ENCODE measurements at places on chromosomes 5 and 9.
A peak's percentile ranks its signal among the peaks of the same experiment; 100 is the strongest.

- no peak for DNase-seq
Measured at GRCh38 chr5:1021136-1021968, 12.8 kb downstream of the NKD2 start.

- no peak for DNase-seq
Measured at GRCh38 chr9:26058111-26058895, 380.1 kb upstream of the TUSC1 start.

DNA sequence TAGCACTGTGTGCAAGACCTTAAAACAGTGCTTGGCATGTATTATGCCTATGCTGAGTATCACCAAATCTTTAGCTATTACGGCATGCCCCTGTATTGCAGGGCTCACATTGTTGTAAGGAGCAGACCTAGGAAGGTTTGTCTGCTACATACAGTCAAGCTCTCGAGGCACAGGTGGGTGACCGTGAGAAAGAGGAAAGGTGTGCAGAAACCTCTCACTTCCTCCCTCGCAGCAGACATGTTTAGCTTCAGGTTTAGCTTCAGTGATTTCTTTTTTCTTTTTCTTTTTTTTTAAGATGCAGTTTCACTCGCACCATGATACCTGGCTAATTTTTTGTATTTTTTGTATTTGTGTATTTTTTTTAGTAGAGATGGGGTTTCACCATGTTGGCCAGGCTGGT is 275.8 kb upstream of the RIOK2 start:
- DNase-seq = no peak

DNA sequence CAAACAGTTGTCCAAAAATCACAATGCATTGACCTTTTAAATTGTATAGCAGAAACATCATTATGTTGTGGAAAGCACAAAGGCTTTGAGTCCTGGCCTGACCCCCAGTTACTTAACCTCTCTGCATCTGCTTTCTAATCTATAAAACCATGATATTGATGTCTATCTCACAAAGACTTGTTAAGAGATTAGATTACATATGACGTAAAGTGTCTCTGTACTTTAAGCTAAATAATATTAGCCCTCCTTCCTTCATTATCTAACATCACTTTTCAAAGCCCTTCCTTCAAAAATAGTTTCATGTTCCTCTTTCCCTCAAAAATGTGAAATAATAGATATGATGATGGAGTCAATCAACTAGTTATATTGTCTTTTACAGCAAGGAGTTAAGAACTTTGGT is 3.4 kb downstream of the ADAMTS6 start:
- DNase-seq = no peak

GRCh38 chr5:180018347-180019060 is 53.1 kb downstream of the RNF130 start:
- no peak for DNase-seq

DNA sequence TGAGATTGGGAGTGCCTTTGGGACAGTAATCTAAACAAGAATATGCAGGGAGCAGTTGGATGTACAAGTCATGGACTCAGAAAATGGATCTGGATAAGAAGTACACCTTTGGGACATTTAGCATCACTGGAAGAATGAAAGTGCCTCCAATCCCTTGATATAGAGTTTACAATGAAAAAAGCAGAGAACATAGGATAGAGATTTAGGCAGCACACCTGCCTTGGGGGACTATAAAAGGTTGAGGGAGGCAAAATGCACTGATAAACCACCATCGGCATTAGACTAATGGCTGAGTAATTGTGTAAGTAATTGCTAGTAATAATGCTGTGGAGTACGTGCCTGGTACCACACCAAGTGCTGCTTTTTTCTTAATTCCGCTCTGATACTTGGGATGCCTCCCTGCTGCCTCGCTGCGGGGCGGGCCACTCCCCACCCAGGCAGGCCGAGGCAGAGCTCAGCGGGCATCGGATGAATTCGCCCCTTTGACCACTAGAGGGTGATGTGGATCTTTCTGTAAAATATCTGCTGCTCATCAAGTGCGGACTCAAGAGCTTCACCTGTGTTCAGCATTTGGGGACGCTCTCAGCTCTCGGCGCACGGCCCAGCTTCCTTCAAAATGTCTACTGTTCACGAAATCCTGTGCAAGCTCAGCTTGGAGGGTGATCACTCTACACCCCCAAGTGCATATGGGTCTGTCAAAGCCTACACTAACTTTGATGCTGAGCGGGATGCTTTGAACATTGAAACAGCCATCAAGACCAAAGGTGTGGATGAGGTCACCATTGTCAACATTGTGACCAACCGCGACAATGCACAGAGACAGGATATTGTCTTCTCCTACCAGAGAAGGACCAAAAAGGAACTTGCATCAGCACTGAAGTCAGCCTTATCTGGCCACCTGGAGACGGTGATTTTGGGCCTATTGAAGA is 99.9 kb downstream of the ANKRD18B start:
- DNase-seq = peak; percentile 22

DNA sequence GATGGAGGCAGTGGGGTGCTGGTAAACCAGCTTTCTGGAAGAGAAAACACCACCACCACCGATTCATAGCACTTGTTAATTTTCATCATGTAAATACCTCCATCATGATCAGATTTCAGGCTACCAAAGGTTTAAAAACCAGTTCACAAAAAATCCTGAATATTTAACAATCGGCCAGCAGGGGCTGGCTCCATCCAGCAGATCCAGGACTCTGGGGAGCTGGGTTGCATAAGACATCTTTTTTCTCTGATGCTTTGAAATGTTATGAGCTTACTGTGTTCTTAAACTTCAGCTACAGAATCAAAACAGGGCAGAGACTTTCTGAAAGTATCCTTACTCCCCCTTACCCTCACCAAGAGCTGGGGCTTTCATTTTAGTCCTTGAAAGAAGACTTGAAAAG is 14.6 kb upstream of the RNF183 start:
- DNase-seq = no peak

GRCh38 chr5:142283304-142283703 is 41.5 kb downstream of the SPRY4 start:
- no peak for DNase-seq

- DNase-seq = no peak
Measured at GRCh38 chr9:22005702-22006606, 3.2 kb downstream of the CDKN2B start.

DNA sequence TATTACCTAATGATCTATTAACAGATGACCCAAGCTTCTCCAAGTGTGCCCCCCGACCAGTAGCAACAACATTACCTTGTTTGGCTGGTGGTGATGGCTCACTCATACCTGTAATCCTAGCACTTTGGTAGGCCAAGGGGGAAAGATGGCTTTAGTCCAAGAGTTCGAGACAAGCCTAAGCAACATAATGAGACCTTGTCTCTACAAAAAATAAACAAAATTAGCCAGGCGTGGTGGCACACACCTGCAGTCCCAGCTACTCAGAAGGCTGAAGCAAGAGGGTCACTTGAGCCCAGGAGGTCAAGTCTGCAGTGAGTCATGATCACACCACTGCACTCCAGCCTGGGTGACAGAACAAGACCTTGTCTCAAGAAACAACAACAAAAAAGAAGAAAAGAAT is 62.9 kb downstream of the GCNT1 start:
- DNase-seq = no peak

DNA sequence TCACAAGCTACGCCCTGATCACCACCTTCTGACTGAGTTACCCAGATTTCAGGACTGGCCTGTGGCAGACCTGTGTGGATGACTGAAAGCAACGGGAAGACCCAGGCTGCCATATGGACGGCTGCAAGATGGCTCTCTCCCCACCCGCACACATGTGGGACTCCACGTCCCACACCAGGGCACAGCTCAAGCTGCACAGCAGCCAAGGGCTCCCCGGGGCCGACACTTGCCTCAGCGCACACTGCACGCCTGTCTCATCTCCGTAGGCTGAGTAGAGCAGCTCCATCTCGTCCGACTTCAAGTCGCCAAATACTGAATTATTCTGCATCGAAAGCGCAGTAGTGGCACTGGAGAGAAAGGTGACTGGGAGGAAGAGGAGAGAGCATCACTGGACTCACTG is 14.5 kb downstream of the BRD9 start:
- DNase-seq = no peak

- DNase-seq = no peak
Measured at GRCh38 chr5:11415751-11416150, 488.5 kb downstream of the CTNND2 start.

DNA sequence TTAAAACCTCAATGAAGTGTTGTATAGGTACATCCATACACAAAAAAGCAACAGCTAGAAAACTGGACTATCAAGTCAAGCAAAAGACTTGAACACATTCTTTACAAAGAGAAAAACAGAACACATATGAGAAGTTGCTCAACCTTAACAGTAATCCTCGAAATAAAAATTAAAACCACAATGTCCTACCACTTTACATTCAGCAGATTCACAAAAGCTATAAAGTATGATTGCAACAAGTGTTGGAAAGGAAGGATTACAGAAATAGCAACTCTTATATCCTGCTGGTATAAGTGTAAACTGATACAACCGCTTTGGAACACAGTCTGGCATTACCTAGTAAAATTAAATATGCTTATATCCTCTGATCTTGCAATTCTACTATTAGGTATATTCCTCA is 28.5 kb upstream of the GOLGA1 start:
- DNase-seq = no peak

DNA sequence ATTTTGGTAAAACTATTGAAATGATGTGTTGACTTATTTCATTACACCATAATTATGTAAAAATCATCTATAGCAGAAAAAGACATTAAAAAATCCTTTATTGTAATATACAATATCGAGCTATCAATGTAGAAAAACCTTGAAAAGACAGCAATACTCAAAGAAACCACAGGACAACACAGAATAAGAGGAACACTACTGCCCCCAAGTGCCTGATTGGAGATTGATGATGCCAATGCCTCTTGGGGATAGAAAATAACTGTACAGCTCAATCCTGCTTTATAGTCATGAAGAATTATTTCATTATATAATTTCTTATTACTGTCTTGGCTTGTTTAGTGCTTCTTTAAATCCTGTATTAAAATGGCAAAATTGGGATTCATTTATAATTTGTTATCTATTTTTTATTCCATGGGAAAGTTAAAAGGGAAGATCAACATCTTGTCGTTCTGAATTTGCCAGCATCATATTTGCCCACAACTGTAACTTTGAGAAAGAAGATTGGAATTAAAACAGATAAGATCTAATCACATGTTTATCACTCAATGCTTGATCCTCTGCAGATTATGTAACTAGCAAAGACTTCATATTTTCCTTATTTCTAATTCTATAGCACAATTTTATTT is 337.5 kb downstream of the CDH9 start:
- peak; percentile 13 for DNase-seq

- no peak for DNase-seq
Measured at GRCh38 chr5:98490348-98490747, 283.1 kb upstream of the RGMB start.

- DNase-seq = no peak
Measured at GRCh38 chr5:157944077-157944633, 85.2 kb upstream of the CLINT1 start.

DNA sequence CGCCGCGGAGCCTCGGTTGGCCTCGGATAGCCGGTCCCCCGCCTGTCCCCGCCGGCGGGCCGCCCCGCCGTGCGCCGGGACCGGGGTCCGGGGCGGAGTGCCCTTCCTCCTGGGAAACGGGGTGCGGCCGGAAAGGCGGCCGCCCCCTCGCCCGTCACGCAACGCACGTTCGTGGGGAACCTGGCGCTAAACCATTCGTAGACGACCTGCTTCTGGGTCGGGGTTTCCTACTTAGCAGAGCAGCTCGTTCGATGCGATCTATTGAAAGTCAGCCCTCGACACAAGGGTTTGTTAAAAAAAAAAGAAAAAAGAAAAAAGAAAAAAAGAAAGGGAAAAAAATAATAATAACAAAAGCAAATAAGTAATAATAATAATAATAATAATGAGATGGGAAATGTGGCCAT is 112.8 kb downstream of the GCNT1 start:
- DNase-seq = no peak

DNA sequence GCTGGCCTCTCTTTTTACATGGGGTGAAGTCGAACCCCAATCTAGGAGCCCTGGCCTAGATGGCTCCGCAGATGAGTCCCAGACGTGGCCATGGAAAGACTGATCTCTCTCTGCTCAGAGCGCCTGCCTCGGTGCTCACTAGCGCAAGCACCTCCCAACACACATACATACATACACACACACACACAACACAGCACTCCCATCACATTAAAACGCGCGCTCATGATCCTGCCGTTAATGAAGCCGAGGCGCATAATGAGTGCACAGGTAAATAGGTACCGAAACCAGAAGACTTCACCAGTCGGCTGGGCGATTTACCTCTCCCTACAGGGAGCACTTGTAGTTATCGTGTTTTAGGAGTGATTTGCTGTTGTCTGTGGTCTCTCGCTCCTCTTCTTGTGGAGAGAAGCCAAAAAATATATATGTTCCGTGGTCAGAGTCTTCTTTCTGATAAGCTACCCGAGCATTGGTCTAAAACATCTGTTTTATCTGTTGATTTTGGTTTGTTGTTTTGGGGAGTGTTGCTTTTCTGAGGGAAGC is 207.7 kb downstream of the MEF2C start:
- DNase-seq = no peak

DNA sequence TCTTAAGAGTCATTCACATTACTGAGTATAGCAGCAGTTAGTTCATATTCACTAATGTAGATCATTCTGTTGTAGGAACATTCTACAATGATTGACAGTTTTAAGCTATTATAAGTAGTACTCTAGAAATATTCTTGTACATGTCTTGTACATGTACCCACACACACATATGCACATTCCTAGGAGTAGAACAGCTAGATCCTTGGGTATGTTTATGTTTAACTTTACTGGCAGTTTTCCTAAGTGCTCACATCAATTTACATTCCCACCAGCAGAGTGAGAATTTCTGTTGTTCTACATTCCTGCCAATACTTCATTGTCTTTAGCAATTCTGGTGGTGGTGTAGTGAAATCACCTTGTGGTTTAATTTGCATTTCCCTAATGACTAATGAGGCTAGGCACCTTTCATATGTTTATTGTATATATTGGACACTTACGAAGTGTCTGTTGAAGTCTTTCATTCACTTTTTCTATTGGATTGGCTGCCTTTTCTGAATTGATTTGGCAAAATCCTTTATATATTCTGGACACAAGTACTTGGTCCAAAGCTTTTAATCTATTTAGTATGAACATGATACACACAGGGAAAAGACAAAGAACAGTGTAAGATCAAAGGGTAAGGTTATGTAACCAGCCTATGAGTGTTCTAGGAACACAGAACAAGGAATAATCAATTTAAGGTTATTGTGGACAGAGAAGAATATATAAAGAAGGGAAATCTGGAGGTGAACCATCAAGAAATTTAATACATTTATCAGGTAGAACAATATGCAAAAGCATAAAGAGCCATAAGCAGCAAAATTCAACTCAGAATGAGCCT is 95.6 kb downstream of the MLLT3 start:
- no peak for DNase-seq

DNA sequence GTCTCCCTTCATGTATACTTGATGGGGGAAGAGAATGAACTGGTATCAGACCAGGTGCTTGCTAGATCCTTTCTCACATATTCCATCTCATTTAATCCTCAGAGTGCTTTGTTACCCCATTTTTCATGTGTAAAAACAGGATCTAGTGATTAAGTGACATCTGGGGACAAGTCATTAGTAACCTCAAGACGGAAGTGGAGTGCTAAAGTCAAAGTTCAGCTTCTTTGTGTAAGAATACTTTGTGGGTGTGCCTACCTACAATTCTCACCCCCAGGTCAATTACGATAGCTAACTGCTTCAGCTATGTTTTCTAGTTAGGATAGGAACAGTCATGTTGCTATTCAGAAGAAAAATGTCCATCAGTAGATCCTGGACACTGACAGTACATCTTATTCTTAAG is 3.1 kb upstream of the FAM120AOS start:
- no peak for DNase-seq

Measured in bone marrow (tissue), 2 donors.